ENCODE measurements at places on chromosomes 3 and 15. TPM values are rescaled to one million over a fixed set of nuclear protein-coding genes. Genes with fewer than 3 reads are reported as not detected.

- no peak overlapping the region for H3K27ac ChIP-seq
- H3K36me3 ChIP-seq: no peaks in the 10 kb centered on the region
- peaks cover 4% of the 10 kb centered on the region for H3K27me3 ChIP-seq
- no peak for DNase-seq
These were observed 7.5 kb downstream of the PTX3 start for GRCh38 chr3:157443905-157444796.

DNA sequence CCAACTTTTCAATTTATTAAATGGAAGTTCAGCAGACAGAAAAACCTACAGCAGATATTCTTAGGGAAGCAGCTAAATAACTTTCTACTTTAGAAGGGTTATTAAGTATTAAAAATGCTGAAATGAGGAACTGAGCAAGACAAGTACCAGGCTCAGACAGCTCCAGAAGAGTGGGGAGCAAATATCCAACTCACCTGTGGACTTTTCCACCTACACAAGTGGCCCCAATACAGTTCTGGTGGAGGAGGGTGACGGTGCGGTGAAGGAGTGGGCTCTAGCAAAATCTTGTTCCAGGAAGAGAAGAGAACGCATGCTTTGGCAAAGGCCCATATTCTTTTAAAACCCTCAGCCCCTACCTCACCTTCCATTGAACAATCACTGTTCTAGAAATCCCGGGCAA lies 129.7 kb upstream of the LMOD3 start:
- no peaks in the 10 kb centered on the region for H3K36me3 ChIP-seq
- no peak overlapping the region for H3K27ac ChIP-seq
- H3K4me1 ChIP-seq: no peaks in the 10 kb centered on the region
- H3K4me3 ChIP-seq: no peak overlapping the region
- no peaks in the 10 kb centered on the region for H3K27me3 ChIP-seq

DNA sequence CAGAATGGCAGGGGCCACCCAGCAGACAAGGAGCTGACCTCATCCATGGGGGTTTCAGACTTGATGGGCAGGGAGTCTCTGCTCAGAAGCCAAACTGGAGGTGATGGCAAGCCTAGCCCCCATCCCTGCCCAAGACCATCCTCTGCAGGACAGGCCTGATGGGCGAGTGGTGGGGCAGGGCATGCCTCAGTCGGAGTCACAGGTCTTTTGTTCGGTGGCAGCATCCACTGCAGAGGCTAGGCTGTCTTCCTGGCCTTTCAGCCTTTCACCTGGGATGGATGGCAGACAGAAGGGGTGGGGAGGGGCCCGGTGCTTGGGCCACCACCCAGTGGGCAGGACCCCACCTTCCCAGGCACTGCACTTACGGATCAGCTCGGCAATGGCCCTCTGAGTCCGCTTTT lies 44.4 kb downstream of the PTH1R start:
- no peak overlapping the region for H3K27ac ChIP-seq
- no peaks in the 10 kb centered on the region for H3K27me3 ChIP-seq
- no peak overlapping the region for H3K4me3 ChIP-seq
- H3K36me3 ChIP-seq: peaks cover 35% of the 10 kb centered on the region

GRCh38 chr15:93974804-93975481 lies 256.4 kb upstream of the MCTP2 start:
- DNase-seq: no peak
- no peaks in the 10 kb centered on the region for H3K27me3 ChIP-seq
- H3K36me3 ChIP-seq: no peaks in the 10 kb centered on the region
- H3K27ac ChIP-seq: no peak overlapping the region
- H3K4me3 ChIP-seq: no peak overlapping the region

- no peak overlapping the region for H3K4me3 ChIP-seq
- no peak for DNase-seq
- no peaks in the 10 kb centered on the region for H3K36me3 ChIP-seq
- peaks cover 18% of the 10 kb centered on the region for H3K4me1 ChIP-seq
These were observed 12.0 kb downstream of the SPPL2A start for GRCh38 chr15:50753463-50753862.

Gene GPR87
- not detected for polyA plus RNA-seq

Gene CRYGS
- not detected for polyA plus RNA-seq

Gene RNF13
- polyA plus RNA-seq: 205 TPM

Gene CCDC54
- polyA plus RNA-seq: not detected

DNA sequence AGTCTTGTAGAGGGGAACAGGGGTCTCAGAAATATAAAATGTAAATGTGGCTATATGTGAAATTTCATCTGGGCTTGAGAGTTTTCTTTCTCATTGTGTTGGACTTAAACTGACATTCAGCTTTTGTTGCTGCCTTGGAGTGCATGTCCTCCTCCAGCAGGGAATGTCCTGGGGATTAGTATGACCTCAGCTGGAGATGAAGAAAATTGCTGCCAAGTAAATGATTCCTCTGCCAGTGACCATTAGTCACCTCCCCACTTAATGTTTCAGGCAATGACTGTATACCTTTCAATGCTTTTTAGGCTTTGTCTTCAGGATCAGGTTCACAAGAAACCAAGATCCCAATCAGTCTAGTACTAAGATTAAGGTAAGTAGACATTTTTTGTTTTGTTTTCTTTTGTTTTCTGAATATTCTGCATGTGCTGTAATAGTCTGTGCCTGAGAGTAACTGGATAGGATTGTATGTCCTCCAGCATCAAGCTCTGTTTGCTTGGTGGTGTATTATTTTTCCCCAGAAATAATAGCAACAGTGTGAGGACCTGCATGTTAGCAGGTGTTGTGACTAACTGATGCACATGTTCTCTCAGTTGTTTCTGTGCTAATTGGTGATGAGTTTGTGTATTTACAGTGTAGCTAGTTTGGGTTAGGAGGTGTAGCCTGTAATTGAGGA lies 18.1 kb upstream of the SLC22A13 start:
- peak overlapping the region; percentile 56 for H3K27ac ChIP-seq
- no peak for DNase-seq
- no peaks in the 10 kb centered on the region for H3K27me3 ChIP-seq
- no peaks in the 10 kb centered on the region for H3K4me1 ChIP-seq
- peaks cover 49% of the 10 kb centered on the region for H3K36me3 ChIP-seq
- no peak overlapping the region for H3K4me3 ChIP-seq

Gene DAZL
- 2.1 TPM for polyA plus RNA-seq

DNA sequence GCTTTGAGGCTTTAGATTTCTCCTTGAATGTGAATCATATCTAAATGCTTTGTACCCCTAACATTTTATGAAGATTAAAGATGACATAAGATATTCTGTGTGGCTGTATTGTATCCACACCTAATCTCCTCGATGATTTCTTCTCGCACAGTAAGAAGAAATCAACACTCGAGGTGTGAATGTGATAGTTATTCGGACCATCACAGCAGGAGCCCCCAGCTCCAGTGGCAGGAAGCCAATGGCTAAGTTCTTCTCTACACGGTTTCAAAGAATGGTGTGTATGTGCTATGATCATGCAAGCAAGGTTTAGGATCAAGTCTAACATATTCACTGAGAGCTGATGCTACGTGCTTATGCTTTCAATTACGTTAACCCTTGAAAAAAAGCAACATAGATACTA lies 271.0 kb downstream of the SUCLG2 start:
- no peaks in the 10 kb centered on the region for H3K4me1 ChIP-seq
- no peak overlapping the region for H3K27ac ChIP-seq
- DNase-seq: no peak
- no peaks in the 10 kb centered on the region for H3K27me3 ChIP-seq
- H3K36me3 ChIP-seq: peaks cover 16% of the 10 kb centered on the region
- no peak overlapping the region for H3K4me3 ChIP-seq

DNA sequence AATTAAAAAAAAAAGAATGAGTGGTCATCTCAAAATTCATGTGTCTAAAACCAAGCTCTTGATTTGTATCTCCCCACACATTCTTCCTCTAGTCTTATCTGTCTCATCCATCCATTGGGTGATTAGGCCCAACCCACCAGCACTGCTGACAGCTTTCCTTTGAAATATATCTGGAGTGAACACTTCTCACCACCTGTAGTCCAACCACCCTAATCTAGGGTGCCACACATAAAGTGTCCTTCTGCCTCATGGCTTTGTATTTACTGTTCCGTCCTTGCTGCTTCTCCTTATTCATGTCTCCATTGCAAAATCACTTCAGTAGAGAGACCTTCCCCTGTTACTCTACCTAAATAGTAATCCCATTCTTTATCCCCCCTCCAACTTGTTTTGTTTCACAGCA lies 82.4 kb upstream of the PTX3 start:
- H3K27me3 ChIP-seq: no peaks in the 10 kb centered on the region
- no peak overlapping the region for H3K27ac ChIP-seq
- H3K4me1 ChIP-seq: no peaks in the 10 kb centered on the region
- H3K36me3 ChIP-seq: no peaks in the 10 kb centered on the region

Gene TTLL3
- 7.6 TPM for polyA plus RNA-seq

Gene SNURF
- 33.3 TPM for polyA plus RNA-seq

- DNase-seq: no peak
- H3K27ac ChIP-seq: no peak overlapping the region
These were observed 78.6 kb upstream of the TSEN2 start for GRCh38 chr3:12405432-12406272.

Gene SHF
- 2.3 TPM for polyA plus RNA-seq

Gene GXYLT2
- not detected for polyA plus RNA-seq

- peaks cover 44% of the 10 kb centered on the region for H3K4me1 ChIP-seq
- no peaks in the 10 kb centered on the region for H3K27me3 ChIP-seq
- H3K27ac ChIP-seq: peak overlapping the region; percentile 83
- H3K4me3 ChIP-seq: peak overlapping the region; percentile 96
These were observed 31.7 kb downstream of the SPINK8 start for GRCh38 chr3:48301800-48302166.

DNA sequence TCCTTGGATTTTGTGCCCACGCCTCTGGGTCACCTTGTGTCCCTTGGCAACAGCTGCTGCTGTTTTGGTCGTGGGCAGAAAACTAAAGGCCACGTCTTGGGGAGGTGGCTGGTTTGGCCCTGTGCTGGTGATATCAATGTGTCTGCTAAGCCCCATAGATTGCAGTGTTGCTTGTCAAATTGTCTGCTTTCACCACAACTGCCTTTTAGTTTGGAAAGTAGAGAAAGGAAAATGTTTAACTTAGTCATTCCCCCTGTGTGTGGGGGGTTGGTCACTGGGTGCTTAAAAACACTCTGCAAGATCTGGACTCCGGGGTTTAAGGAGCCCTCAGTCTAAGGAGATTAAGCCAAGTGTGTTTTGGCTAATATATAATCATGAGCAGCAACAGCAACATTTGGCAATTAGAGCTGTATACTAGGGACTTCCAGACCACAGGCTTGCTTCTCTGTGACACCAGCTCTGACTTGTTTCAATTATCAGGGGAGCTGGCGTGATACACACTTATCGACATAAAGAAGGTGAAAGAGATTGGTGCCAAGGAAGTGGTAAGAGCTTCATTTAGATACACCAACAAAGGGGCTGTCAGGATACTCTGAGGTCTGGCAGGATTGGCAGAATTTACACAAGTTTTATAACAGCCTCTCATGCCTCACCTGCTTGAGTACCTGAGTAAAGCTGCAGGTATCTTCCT lies 3.5 kb downstream of the SMAD3 start:
- peaks cover 73% of the 10 kb centered on the region for H3K4me1 ChIP-seq
- no peaks in the 10 kb centered on the region for H3K27me3 ChIP-seq
- H3K36me3 ChIP-seq: peaks cover 20% of the 10 kb centered on the region
- DNase-seq: no peak
- peak overlapping the region; percentile 42 for H3K27ac ChIP-seq

GRCh38 chr3:17030956-17031652 lies 146.3 kb downstream of the PLCL2 start:
- H3K27me3 ChIP-seq: no peaks in the 10 kb centered on the region
- no peaks in the 10 kb centered on the region for H3K36me3 ChIP-seq
- no peak for DNase-seq
- no peak overlapping the region for H3K4me3 ChIP-seq
- H3K27ac ChIP-seq: no peak overlapping the region
- peaks cover 43% of the 10 kb centered on the region for H3K4me1 ChIP-seq

GRCh38 chr15:95911570-95912279 lies 418.8 kb upstream of the NR2F2 start:
- H3K4me1 ChIP-seq: no peaks in the 10 kb centered on the region
- H3K27ac ChIP-seq: no peak overlapping the region
- no peak for DNase-seq
- no peaks in the 10 kb centered on the region for H3K27me3 ChIP-seq

GRCh38 chr15:94174399-94174802 lies 57.0 kb upstream of the MCTP2 start:
- peaks cover 8% of the 10 kb centered on the region for H3K36me3 ChIP-seq
- H3K4me3 ChIP-seq: no peak overlapping the region
- peaks cover 10% of the 10 kb centered on the region for H3K27me3 ChIP-seq
- no peak overlapping the region for H3K27ac ChIP-seq
- DNase-seq: peak; percentile 57

DNA sequence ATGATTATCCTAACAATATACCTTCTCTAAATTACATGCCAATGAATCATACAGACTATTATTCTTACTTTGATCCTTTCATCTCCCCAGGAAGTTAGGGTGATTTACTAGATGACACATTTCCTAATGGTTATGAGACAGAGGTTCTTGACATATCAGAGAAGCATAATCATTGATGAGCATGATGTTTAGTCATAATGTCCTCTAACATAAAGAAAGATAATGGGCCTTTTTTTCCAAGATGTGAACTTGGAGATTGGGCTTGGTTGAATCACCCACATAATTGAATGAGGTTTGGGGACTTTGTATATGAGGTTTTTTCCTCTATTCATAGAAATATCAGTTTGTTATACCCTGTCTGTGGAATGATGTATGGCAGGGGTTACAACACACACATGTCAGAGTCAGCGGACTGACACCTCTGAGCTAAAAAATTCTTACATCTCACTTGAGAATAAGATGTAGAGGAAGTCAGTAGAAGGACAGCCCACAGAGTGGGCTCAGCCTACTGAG lies 69.7 kb upstream of the DCBLD2 start:
- no peak for DNase-seq
- no peaks in the 10 kb centered on the region for H3K36me3 ChIP-seq
- no peaks in the 10 kb centered on the region for H3K4me1 ChIP-seq
- H3K27ac ChIP-seq: no peak overlapping the region
- H3K4me3 ChIP-seq: no peak overlapping the region

DNA sequence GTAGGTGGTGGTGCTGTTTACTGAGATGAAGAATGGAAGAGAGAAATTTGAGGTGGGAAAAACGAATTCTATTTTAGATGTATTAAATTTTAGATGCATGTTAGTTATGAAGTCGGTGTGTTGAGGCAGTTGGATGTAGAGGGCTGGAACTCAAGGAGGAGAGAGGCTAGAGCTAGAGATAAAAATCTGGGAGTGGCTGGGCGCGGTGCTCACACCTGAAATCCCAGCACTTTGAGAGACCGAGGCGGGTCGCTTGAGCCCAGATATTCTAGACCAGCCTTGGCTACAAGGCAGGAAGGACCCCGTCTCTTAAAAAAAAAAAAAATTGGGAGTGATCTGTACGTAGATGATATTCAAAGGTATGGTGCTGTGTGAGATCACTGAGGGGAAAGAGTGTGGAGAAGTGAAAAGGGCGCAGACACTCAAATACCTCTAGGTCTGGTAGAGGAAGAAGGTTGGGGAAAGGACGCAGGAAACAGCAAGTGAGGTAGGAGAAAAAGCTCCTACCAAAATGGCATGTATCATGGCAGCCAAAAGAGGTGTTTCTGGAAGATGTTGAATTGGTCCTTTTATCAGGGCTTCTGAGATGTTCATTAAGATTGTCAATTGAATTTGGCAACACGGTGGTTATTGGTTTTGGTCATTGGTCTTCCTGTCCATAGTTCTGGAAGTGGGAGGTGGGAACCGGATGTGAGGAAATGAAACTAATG lies 1.8 kb downstream of the YEATS2 start:
- H3K27me3 ChIP-seq: no peaks in the 10 kb centered on the region
- no peaks in the 10 kb centered on the region for H3K36me3 ChIP-seq
- DNase-seq: no peak
- peak overlapping the region; percentile 95 for H3K4me3 ChIP-seq

Gene ROBO2
- polyA plus RNA-seq: not detected

GRCh38 chr3:148512648-148513047 lies 185.1 kb upstream of the AGTR1 start:
- DNase-seq: no peak
- no peaks in the 10 kb centered on the region for H3K27me3 ChIP-seq
- no peak overlapping the region for H3K27ac ChIP-seq
- no peak overlapping the region for H3K4me3 ChIP-seq
